ENCODE measurements at places on chromosomes 11 and 22. TPM values are rescaled to one million over a fixed set of nuclear protein-coding genes. Genes with fewer than 3 reads are reported as not detected.

DNA sequence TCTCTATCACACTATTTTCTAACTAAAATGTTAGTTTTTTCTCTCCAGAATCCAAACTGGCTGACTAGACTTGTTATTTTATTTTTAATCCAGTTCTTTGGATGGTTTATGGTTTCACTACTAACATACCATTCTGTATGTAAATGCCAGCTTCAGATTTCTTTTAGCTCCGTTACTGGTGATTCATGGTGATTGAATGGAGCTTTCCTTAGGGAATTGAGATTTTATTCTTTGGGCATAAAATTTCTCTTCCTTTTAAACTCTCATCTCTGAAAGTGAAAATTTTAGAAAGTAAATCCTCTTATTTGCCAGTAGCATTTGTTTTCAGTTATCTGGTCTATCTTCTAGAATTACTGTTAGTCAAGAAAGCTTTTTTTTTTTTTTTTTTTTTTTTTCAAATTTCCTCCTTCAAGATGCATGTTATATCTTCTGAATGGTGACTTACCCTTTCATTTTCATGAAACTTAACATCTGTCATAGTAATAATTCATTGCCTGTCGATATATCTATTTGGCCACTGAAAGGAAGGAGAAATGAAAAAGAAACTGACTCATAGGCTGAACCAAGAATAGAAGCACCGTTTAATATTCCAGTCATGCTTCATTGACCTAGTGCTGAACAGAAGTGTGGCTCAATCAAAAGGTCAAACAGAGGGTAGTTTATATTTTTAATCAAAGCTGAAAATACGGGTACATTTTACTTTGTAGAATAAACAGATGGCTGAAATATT lies 6.4 kb downstream of the ENDOD1 start:
- peak; percentile 47 for DNase-seq

The SUSD2 gene
- total RNA-seq: 0.40 TPM

DNA sequence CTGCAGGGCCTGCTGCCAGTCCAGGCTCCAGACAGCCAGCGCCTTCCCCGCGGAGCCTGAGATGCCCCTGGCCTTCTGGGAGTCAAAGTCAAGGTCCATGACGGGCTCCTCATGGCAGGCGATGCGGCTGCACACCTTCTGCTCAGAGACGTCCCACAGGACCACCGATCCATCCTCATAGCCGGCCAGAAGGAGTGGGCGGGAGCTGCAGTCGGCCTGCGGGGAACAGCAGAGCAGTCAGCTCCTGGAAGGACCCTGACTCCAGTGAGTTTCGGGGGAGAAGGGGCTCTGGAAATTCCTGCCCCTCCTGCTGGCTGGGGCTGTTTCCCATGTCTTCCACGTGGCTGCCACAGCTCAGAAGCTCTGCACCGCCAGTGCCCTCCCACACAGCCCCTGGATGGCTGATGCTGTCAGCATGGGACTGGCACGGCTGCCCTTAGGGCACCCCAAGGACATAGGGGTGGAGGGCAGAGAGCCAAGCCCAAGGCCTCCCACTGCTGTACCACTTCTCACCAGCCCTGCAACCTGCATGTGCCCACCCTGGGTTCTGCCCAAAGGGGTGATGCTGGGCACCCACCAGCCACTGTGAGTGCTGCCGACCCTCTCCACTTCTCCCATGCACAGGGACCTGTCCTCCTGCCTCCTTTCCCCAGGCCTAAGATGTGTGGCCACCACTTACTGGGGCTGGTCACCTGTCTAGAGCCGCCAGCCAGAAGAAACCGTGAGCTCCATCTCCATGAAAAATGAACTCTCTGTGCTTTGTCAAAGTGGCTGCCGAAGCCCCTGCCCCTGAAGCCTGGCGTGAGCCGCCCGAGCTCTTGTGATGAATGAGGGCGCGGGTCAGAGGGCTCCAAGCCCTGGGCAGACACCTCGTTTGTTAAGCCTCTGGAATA lies 41.7 kb downstream of the TBX1 start:
- DNase-seq: no peak

- DNase-seq: no peak
Observed at GRCh38 chr11:75306529-75306928, 44.9 kb downstream of the ARRB1 start.

The MMP12 gene
- total RNA-seq: not detected

The MPEG1 gene
- 13.4 TPM for total RNA-seq

DNA sequence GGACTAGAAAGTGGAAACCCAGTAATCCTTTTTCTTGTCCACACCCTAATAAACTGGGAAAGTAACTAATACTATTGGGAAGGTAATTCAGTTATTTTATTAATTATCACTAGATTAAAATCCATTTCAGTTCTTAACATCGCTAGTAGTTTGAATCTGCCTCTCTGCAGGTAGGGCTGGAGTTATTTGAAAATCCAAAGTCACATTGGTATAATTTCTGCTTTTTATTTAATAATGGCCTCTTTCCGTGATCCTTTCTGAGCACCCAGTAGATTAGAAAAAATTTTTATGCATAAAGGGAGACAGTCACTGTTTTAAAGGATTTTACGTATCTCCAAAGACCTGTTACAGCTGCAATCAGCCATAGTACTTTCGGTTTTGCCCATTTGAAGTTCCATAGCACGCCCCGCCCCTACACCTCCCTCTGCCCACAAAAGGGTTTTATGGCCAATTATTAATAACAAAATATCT lies 605 bp upstream of the COPB1 start:
- DNase-seq: peak; percentile 71

The USP2 gene
- 8.3 TPM for total RNA-seq

The EWSR1 gene
- 111 TPM for total RNA-seq

The PTPRJ gene
- 3.6 TPM for total RNA-seq

GRCh38 chr22:41940832-41941765 lies 5.9 kb downstream of the CENPM start:
- DNase-seq: peak; percentile 84

DNA sequence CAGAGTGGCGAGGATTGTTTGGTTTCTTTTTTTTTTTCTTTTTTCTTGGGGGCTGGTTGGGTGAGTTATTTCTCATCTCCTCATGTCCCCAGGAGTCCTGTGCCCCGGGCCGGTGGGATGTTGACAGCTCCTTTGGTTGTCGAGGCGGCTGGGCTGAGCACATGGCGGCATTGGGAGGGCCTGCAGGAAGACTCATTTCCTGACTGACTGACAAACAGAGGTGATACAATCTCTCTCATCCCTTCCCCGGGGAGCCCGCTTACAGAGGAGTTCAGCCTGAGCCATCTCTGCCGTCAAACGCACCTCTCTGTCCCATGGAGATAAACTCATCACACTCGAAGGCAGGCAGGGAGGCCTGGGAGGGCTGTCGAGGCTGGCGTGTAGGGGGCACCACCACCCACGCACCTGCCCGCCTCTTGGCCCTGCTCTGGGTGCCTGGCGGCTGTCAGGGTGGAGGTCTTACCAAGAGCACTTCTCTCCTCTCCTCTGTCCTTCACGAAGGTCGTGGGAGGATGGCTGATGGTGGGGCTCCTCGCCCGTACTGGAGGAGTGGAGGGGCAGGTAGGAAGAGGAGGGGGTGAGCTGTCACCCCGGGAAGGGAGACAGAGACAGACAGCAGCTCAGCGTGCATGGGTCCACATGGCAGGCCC lies 60.0 kb upstream of the NECTIN1 start:
- DNase-seq: no peak

All from muscle of leg (tissue), 16 donors.